ENCODE measurements at places on chromosomes 7 and 10.

DNA sequence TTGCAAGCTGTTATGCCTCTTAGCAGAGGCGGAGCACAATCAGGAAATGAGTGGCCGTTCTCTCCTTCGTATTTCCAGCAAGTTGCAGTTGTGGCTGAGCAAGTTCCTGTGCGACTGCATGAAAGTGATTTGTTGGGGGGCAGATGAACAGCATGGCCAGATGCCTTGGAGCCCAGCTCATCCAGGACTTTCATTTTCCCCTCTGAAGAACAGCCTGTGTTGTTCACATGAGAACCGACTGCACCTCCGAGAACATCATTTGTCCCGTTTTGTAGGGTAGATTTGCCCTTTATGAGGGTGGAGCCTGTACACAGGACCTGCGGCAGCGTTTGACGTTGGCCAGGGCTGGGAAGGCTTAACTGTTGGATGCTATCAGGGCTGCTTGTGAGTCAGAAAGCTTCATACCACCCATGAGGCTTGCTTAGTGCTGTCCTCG lies 4.4 kb downstream of the BAG3 start:
- DNase-seq = peak; percentile 39

GRCh38 chr10:22427101-22427500 lies 81.8 kb downstream of the SPAG6 start:
- no peak for DNase-seq

- DNase-seq = no peak
Observed at GRCh38 chr10:100847440-100847839, 65.3 kb upstream of the SLF2 start.

- DNase-seq = no peak
Observed at GRCh38 chr7:107969856-107970255, 33.1 kb downstream of the LAMB1 start.

GRCh38 chr7:69091521-69091920 lies 506.8 kb upstream of the AUTS2 start:
- no peak for DNase-seq

- DNase-seq = no peak
Observed at GRCh38 chr7:142817506-142817905, 37.4 kb upstream of the EPHB6 start.

GRCh38 chr7:55110993-55111361 lies 92.2 kb downstream of the EGFR start:
- no peak for DNase-seq

DNA sequence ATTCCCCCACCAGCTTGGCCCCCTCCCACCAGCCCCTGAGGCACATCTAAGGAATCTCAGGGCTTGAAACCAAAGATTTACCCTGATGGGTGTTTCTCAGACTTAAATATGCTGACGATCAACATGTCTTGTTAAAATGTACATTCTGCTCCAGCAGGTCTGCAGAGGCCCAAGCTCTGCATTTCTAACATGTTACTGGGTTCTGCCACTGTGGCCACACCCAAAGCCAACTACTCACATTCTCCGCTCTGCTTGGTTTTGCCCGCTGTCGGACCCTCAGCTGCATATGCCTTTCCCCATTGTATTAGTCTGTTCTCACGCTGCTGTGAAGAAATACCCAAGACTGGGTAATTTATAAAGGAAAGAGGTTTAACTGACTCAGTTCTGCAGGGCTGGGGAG lies 8.9 kb downstream of the PIP4K2A start:
- no peak for DNase-seq

DNA sequence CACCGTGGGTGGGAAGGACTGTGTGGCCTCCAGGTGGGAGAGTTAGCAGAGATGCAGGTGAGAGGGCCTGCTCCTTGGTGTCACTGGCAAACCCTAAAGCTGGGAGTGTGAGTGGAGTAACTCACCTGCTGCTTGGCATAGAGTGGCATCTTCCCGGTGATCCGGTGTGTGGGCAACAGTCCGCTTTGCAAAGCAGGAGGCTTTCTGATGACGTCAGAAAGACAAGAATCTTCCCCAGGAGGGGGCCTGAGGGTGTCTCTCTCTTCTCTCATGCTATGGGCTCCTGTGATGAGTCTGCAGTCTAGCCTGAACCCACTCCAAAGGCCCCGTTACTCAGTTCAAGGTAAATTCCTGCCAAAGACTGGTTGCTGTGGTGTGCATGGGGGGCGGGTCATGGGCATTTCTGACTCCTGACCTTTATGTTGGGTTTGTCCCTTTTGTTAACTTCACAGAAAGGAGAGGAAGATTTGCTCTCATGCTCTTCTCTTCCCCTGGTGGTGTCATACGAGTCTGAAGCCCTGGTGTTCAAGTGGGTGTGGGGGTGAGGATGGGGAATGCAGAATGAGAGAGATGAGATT lies 187.9 kb downstream of the GATA3 start:
- peak; percentile 6 for DNase-seq

- DNase-seq = no peak
Observed at GRCh38 chr7:156773966-156774365, 119.0 kb downstream of the LMBR1 start.

DNA sequence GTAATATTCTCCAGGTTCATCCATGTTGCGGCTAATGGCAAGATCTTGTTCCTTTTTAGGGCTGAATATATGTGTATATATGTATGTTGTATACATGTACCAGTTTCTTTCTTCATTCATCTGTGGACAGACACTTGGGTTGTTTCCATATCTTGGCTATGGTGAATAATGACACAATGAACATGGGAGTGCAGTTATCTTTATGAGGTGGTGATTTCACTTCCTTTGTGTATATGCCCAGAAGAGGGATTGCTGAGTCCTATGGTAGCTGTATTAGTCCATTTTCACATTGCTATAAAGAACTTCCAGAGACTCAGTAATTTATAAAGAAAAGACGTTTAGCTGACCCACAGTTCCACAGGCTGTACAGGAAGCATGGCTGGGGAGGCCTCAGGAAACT lies 17.1 kb upstream of the TSPAN15 start:
- DNase-seq = no peak

GRCh38 chr7:91185771-91186170 lies 78.5 kb upstream of the FZD1 start:
- no peak for DNase-seq

DNA sequence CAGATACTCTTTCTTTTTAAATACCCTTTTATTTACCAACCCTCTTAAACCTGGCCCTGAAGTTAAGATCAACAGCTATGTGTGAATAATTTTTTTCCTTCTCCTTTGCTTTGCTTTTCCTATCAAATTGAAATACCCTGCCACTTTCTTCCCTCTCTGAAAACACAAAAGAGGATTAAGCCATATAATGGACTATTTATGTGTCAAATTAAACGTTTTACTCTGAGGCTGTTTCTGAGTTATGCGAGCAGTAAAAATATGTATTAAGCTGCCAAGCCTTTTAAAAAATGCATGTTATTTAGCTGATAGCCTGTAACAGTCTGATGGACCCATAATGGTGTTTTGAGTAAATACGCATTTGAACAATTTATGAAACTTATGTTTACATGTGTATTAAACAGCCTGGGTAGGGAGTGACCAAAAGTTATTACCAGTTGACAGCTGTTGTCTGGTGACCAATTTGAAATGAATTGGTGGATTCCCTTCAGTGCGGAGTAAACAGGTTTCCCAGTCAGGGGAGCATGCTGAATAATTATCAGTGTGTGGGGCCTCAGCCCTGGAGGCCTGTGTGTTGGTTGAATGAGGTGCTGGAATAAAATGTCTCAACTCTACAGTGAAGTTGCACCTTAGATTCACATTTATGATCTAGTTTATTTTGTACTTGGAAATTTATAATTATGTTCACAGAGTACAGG lies 89.6 kb downstream of the AUTS2 start:
- no peak for DNase-seq

GRCh38 chr10:122707535-122707934 lies 7.9 kb upstream of the C10orf120 start:
- no peak for DNase-seq

- DNase-seq = no peak
Observed at GRCh38 chr7:36994456-36995112, 270.3 kb upstream of the AOAH start.

DNA sequence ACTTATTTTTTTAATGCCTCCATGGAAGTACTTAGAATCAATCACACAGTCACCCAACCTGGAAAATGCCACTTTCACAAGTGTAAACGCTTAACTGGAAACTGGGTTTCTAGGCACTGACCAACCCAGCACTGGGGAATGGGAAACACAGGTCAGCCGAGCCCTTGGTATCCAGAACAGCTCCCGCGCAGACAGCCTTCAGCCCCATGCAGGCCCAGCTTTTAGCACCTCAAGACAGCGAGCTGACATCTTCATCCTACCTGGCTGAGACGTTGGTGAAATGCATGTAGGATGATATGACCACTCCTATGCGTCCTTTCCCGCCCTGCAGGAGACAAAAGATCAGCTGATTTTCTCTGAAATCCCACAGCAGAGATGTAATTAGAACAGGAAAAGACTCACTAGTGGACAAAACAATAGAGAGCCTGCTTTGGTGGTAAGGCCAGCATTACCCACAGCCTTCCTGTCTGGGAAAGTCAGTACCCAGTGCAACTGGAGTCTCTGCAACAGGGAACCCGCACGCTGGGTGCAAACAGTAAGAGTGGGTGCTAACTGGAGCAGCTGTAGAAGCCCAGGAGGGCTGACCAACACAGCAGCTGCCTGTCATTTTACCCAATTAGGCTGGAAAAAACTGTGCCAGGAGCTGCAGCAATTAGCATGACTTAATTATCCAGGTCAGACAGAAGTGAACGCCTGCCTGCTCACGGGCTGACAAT lies 153.7 kb downstream of the TNS3 start:
- no peak for DNase-seq

GRCh38 chr7:2299131-2299829 lies 15.0 kb downstream of the SNX8 start:
- no peak for DNase-seq

DNA sequence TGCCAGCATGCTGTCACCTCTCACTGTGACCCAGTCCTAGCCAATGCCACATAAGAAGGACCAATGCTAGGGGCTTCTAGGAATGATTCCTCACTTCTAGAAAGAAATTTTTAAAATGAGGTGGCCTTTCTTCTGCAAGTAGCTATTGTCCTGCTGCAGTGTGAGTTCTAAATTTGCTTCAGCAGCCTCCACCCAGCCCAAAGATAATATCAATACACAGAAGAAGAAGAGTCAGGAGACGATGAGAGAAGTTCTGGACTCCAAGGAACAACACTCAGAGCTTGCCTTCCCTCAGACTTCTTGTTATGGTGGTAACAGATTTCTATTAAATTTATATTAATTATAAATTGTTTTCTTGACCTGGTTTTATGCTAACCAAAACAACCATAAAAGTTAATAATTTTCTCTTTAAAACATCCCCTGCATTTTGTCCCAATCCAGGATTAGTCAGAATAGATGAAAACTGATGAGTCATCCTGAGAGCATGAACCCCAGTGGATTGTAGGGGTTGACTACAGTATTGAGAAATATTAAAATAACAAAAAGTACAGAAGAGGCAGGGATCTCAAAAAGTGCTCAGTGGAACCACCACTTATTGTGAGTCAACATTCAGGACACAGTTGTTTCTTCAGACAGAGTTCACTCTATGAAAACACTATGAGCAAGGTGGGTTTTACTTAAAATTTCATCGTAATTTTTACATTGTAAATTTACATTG lies 29.6 kb upstream of the AKR1C2 start:
- no peak for DNase-seq

DNA sequence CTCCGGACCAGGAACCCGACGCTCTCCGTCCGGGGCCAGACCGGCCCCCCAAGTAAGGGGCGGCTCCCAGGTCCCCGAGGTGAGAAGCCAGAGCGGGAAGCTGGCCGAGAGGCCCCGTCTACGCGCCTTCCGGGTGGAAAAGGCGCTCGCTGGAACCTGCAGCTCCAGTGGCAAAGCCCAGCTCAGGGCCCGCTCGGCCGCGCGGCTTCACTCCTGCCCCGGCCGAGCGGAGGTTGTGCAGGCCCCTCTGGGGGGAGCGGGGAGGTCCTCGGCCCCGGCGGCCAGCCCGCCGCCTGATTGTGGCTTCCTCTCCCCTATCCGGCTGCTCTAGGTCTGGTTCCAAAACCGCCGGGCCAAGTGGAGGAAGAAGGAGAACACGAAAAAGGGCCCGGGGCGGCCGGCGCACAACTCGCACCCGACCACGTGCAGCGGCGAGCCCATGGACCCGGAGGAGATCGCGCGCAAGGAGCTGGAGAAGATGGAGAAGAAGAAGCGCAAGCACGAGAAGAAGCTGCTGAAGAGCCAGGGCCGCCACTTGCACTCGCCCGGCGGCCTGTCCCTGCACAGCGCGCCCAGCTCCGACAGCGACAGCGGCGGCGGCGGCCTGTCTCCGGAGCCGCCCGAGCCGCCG lies 2.9 kb downstream of the UNCX start:
- DNase-seq = no peak

DNA sequence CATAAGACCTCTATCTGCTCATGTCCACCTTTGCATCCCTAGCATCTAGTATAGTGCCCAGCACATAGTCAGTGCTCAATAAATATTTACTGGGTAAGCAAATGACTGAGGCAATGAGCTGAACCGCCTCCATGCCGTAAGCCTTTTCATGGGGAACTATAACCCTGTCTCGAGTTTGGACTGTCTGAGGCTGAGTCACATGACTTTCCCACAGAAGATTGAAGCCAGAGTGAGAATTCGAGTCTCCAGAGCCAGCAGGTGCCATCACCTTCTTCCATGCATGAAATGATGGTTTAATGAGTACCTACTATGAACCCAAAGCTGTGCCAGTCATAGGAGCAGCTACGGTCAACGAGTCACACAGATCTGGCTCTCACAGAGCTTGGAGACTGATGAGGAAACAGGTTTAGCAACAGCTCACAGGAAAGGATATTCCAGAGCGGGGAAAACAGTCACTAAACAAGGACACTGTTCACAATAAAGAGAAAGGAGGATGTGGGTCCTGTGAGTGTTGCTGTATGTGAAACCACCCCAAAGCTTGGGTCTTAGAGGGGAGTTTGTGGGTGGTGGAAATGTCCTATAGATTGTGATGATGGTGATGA lies 75.2 kb downstream of the TEX36 start:
- DNase-seq = no peak
